ENCODE measurements at places on chromosomes 5 and 9.

GRCh38 chr9:34636791-34637355, 714 bp downstream of the SIGMAR1 start:
- no peak for DNase-seq

DNA sequence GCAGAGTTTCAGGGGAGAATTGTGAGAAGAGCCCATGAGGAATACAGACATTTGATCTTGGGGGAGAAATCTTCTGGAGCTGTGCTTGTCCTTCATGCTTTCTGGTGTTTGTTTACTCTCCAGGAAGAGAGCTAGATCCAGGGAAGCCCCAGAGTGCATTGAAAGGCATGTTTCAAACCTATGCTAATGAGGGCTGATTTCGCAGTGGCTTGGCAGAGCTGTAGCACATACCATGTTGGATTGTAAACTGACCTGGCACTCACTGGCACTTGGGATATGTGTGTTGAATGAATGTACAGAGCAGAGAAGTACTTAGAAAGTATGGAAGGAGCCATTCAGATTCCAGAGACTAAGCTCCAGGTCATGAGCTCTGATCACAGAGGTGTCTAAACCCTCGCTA, 30.9 kb downstream of the TNFSF8 start:
- DNase-seq = no peak

DNA sequence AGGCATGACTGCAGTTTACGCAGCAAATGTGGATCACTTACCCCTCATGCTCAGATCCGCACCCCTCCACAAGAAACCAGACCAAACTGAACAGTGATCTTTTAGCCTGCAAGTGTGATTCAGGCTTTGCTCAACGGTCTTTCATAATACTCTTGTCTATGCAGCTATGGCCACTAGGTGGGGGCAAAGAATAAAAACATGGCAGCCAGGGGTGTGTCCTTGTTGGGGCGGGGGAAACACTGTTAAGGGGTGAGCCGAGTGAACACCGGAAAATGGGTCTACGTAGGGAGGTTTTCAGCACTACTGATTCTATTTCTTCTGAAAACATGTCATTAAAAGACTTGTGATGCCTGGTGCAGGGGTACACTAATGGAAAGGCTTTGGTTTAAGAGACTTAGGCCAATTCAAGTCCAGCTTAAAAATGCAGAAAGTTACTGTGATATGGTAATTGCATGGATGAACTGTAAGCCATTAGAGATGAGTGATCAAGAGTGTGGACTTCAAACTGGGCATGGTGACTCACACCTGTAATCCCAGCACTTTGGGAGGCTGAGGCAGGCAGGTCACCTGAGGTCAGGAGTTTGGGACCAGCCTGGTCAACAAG, 49.9 kb upstream of the GPR151 start:
- DNase-seq = peak; percentile 4

- no peak for DNase-seq
These were observed 27.5 kb downstream of the PIP5K1B start for GRCh38 chr9:68732405-68733020.

DNA sequence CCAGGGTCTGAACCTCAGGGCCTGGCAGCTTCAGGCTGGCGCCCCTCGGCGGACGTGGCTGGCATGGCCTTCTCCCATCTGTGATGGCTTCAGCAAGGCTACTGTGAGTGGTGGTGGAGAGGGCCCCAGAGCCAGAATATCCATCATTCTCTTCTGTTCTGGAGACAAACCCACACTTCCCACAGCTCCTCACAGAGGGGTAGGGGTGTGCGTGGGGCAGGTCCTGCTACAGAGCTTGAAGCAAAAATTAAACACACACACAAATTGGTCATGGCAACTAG, 9.6 kb downstream of the GPX3 start:
- DNase-seq = no peak

GRCh38 chr5:32275396-32275741, 37.4 kb downstream of the MTMR12 start:
- no peak for DNase-seq

- DNase-seq = no peak
These were observed 195.0 kb upstream of the IRX1 start for GRCh38 chr5:3400659-3401058.

DNA sequence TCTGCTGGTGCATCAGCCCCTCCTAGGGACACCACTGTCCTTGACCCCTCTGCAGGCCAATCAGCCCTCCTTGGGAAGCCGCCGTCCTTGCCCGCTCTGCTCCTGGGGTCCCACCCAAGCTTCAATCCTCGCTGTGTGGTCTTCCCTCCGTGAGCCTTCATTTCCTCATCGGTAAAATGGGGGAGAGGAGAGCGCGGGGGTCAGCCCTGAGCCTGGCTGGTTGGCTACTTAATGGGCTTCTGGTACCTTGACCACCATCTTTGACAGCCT, 12.7 kb upstream of the SLC2A6 start:
- no peak for DNase-seq

DNA sequence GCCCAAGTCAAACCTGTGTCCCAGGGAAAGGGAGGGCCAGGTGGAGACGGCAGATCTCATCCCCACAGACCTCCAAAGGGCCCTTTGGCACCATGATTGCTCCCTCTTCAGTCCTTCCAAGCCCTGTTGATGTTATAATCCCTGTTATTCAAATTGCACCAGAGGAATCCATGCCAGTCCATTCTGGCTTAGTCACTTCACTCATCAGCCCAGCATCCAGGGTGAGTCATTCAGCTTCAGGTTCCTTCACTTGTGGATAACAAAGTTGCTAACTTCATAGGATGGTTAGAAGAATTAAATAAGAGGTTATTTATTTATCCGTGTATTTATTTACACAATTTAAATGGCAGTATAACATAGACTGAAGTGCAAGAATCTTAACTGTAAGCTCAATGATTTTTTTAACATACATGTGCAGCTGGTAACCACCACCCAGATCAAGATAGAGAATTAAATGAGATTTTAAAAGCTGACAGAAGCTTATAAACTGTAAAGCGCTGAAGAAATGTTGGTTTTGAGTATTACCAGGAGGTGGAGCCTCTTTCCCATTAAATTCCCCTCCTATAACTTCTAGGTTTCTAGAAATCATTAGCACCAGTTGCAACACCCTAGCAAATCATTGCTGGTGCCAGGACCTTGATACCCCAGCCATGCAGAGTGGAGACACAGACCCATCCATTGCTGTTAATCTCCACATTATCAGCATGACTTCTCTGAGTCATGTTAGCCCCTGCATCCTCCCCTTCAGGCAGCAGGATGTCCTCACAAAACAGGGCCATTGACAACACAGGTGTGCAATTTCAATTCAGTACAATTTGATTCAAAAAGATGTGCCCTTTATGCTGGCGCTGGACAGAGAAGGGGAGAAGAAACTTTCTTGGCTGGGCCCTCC, 77.4 kb downstream of the SEC61B start:
- DNase-seq = no peak

DNA sequence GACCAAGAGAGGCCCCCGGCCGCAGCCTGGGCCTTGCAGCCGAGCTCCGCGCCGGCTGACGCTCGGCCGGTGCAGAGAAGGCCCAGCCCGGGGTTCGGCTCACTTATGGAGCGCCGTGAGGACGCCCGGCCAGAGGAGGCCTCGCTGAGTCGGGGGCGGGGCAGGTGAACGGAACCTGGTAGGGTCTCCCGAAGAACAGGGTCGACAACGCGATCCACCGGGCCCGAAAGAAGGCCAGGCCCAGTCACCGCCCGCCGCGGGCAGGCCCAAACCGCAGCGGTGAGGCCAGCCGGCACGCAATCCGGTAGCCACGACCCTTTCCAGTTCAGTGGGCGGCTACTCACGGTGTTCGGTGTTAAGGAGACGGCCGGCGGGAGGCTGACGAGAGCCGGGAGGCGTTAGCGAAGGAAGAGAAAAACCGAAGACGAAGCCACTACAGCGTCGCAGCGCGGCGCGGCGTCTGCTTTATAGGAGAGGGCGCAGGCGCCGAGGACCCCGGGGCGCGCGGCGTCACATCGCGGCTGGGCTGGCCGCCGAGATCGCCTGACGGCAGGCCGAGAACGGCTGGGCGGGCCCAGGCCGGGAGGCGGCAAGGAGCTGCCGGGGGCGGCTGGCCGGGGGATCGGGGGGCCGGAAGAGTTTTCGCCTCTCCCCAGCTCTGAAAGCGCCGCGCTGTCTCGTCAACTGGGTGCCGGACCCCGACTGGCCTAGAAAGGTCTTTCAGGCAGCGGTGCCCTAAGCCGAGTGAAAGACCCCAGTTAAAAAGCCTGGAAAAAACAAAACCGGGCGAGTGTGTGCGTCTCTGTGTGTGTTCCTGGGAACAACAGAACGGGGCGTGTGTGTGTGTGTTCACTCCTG, at the start of gene SKP1:
Gene SKP1, minus strand, starts transcription at position 440 of the 858 bp plus-strand sequence. CDS start 2,928 bp downstream, outside the sequence.
- peak; percentile 78 for DNase-seq

GRCh38 chr5:171839112-171839511, 53.5 kb downstream of the SMIM23 start:
- no peak for DNase-seq

DNA sequence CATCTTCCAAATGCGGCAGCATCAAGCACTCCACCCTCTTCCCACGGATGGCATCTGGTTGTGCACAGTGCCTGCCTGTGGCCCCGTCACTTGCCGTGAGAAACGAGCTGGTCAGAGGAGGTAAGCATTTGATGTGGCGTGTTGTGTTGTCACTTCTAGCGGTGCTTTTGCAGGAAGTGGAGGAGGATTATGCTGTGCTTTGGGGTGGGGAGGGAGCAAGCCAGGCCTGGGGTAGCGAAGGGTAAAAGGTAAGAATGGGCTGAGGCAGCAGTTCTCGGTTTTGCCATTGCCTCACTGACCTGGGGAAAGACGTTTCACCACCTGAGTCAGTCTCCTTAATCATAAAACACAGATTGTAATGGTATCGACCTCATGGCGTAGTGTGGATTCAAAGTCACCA, 2.3 kb upstream of the POMT1 start:
- DNase-seq = peak; percentile 64

GRCh38 chr5:73201547-73202513, 28.8 kb downstream of the TMEM174 start:
- DNase-seq = peak; percentile 50

DNA sequence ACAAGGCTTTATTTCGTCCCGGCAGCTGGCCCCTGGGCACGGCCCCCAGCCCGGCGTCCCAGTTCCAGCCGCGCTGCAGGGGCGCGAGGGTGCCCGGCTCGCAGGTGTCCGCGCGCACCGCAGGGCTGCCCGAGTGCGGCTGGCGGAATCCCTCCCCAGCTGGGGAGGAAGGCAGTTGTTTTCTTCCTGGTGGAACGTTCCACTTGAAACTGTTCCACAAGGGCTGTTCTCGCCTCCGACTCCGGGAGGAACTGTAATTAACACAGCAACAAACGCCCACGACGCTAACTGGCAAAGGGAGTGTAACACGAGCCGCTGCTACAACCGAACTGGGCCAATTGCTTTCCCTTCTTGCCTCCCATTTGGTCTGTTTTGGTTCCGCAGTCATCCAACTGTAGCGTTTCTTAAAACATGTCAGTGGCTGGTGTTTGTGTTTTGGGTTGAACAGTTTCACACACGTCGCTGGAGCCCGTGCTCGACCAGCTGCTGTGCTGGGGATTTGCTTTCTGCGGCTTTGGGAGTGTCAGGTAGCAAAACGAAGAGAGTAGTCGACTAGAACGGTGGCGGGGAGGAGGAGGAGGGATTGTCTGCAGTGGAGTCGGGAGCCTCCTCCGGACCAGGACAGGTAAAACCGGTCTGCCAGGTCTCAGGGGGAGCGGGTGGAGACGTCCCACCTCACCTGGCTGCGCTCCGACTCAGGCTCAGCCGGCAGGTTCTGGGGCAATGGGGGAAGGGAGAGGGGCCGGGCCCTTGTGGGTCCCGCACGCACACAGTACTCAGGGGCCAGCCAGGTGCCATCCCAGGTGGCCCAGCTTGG, 131.6 kb upstream of the NIPBL start:
- no peak for DNase-seq

DNA sequence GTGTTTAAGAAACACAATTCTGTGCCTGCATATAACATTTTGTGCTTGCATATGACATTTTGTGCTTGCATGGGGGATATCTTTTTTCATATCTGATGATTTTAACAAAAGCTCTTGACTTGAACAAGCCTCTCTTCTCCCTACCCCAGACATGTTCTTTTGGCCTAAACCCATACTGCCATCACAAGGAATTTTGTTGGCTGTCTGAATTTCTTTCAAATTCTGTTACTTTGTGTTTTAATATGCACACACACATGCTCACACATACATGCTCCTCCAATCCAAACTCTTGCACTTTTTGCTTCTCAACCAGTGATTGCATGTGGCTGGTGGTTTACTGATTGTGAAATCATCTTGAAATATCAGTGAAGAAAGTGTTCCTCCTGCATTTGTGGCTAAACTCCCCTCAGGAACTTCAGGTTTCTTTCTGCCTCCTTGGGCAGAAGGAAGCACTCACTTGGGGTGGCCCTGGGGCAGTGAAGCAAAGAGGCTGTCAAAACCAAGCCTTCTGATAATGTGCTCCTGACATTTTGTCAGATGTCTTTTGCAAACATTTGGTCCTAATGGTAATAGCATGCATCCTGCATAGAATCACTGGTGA, 377.2 kb upstream of the KLF4 start:
- DNase-seq = no peak

DNA sequence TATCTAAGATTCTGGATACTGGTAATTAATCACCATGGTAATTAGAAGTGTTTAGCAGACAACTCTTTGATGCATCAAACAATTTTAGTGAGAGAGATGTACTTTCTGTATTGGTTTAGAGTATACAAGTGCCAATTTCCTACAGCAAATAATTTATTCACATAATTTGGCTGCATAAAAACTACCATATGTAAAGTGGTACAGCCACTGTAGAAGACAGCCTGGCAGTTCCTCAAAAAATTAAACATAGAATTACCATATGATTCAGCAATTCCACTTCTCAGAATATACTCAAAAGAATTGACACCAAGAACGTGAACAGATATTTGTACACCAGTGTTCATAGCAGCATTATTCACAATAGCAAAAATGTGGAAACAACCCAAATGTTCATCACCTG, 36.2 kb downstream of the PHAX start:
- DNase-seq = no peak

DNA sequence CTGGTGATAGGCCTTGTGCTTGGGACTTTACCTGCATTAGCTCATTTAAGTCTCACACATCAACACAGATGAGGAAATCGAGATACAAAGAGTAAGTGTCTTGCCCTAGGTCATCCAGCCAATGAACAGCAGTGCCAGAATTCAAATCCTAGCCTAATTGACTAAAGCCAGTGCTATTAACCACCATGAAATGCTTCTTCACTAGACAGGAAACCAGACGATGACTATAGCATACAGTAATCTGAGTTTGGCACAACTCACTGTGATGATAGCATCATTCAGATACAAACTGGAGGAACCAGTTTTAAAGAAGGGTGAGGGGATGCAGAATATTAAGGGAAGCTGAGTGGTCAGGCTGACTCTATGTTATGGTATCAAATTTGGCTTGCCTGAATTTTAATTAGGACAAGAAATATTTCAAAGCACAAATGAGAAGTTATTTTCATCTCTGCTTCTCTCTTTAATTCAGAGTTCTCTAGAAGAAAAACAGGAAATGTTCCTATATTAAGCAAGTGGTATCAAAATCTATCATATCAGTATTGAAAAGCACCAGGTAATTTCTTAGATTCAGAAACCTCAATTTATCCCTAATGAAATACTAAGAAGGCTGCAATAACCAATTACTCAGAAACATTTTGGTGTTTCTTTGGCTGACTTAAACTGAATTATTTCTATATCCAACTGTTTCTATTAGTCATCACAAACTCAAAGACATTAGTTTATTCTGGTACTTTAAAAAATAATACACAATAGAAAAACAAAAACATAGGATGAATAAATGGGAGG, 147.0 kb upstream of the RASA1 start:
- no peak for DNase-seq

- DNase-seq = no peak
These were observed 36.0 kb upstream of the PTPN3 start for GRCh38 chr9:109534151-109534550.

- DNase-seq = no peak
These were observed 109.2 kb upstream of the ABCA1 start for GRCh38 chr9:105037139-105037538.

- DNase-seq = no peak
These were observed 109.4 kb downstream of the CCDC192 start for GRCh38 chr5:127812570-127812969.

Measured in activated T-helper 9 cell treated with anti-CD3 and anti-CD28 coated beads, Interleukin-2, amount 50 U/mL, for 16 hours (primary cell).